ENCODE measurements at places on chromosomes 13 and 19. TPM values are rescaled to one million over a fixed set of nuclear protein-coding genes. Genes with fewer than 3 reads are reported as not detected.
A peak's percentile ranks its signal among the peaks of the same experiment; 100 is the strongest.

DNA sequence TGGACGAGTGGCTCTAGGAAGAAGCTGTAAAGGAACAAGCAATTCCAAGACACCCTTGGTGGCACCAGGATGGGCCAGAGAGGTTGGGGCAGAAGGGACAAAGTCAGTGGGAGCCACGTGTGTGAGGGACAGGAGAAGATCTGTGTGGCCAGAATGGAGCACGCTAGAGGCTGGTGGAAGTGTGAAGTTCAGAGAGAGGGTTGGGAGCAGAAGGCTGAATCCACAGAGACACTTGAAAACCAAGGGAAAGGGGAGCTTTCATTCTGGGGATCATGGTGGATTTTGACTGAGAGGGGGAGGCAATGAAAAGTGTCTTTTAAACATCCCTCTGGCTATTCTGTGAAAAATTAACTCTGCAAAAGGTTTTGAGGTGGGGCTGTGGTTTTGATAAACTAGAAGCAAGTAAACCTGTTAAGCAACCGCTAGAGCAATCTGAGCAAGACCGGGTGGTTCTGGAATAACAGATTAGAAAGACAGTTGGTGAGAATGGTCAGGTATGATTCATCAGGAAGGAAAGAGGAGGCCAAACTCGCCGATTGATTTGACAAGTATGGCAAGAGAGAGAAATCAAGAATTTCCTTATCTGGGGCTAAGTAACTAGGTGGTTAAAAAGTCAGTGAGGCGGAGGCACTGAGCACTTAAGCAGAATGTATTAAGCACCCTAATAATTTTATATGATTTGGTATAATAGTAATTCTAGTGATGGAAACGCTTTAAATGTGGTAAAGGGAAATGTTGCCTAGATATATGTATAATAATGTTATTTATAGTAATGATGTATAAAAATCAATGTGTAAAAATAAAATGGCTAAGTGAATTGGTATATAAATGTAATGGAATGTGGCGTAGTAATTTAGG lies 140.0 kb downstream of the MYO16 start:
- H3K27ac ChIP-seq: no peak overlapping the region
- H3K4me3 ChIP-seq: no peak overlapping the region
- no peaks in the 10 kb centered on the region for H3K36me3 ChIP-seq
- peaks cover 4% of the 10 kb centered on the region for H3K27me3 ChIP-seq
- H3K4me1 ChIP-seq: no peaks in the 10 kb centered on the region

DNA sequence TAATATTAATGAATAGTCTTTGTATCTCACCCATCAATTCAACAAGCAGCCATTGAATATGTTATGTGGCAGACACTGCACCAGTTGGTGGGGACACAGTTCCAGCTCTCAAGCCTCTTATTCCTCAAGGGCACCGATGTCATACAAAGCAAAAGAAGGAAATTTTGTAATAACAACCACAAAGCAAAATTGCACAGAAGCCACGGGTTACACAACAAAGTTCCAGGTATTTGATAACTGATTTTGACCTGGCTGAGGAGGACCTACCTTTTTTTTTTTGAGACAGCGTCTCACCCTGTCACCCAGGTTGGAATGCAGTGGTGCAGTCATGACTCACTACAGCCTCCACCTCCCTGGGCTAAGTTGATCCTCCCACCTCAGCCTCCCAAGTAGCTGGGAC lies 266.7 kb downstream of the FOXO1 start:
- H3K27me3 ChIP-seq: no peaks in the 10 kb centered on the region
- peaks cover 23% of the 10 kb centered on the region for H3K4me1 ChIP-seq
- no peak overlapping the region for H3K4me3 ChIP-seq
- no peak for DNase-seq

GRCh38 chr13:53191091-53191490 lies 162.5 kb downstream of the OLFM4 start:
- H3K27ac ChIP-seq: no peak overlapping the region
- no peak overlapping the region for H3K4me3 ChIP-seq
- no peak for DNase-seq
- H3K36me3 ChIP-seq: no peaks in the 10 kb centered on the region

DNA sequence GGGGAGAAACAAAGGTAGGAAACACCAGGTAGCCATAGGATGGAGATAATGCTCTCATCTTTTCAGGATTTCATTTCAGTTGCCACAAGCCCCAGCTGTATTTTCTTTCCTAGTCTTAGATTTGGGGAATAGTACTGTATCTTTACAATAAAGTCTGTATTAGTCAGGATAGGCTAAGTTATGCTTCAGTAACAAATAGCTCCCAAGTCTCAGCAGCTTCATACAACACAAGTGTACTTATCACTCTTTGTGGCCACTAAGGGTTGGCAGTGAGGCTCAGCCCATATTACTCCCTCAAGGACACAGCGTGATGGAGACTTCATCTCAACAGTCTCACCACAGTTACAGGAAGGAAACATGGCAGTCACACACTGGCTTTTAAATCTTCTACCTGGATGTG lies 61.4 kb downstream of the STARD13 start:
- no peak overlapping the region for H3K4me3 ChIP-seq
- H3K36me3 ChIP-seq: no peaks in the 10 kb centered on the region
- H3K4me1 ChIP-seq: peaks cover 6% of the 10 kb centered on the region
- H3K27ac ChIP-seq: no peak overlapping the region
- no peak for DNase-seq
- peaks cover 4% of the 10 kb centered on the region for H3K27me3 ChIP-seq

GRCh38 chr19:31444931-31445330 lies 95.7 kb upstream of the TSHZ3 start:
- H3K4me3 ChIP-seq: no peak overlapping the region
- DNase-seq: no peak
- peaks cover 7% of the 10 kb centered on the region for H3K27me3 ChIP-seq
- no peaks in the 10 kb centered on the region for H3K4me1 ChIP-seq
- H3K27ac ChIP-seq: no peak overlapping the region

DNA sequence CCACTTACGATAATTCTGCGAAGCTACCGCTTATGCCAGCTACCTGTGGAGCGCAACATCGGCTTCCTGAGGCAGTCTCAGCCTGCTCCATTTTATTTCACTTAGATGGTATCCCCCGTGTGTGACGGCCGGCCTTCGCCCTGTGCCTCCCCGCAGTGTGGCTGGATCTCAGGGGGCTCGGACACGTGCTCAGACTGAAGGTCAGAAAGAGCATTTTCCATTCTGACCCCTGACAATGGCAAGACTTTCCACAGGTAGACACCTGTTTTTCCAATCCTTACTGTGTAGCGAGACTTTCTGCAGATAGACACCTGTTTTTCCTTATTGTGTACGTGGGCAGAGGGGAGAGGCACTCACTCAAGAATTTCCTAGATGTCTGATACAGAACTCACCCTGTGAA lies 52.7 kb downstream of the ATP11A start:
- no peaks in the 10 kb centered on the region for H3K36me3 ChIP-seq
- H3K4me3 ChIP-seq: no peak overlapping the region
- DNase-seq: no peak
- no peak overlapping the region for H3K27ac ChIP-seq

DNA sequence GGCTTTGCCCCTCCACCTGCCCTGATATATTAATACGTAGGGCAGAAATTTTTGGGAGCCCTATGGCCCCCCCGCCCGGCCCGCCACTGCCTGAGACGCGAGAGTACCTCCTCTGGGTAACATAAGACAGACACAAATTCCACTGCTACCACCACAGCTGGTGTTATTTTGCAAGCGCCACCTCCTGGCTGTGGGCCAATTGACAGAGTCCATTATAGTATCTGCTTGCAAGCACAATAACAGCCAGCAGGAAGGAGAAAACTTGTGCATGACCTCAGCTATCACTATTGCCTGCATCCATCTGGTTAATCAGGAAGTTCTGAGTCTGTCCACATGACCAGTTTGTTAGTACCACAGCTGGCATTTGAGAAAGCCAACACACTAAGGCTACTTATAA lies 25.3 kb upstream of the OR10H2 start:
- DNase-seq: peak; percentile 59
- no peak overlapping the region for H3K27ac ChIP-seq

GRCh38 chr19:51272183-51272810 lies 21.4 kb downstream of the SIGLECL1 start:
- peak overlapping the region; percentile 32 for H3K27ac ChIP-seq
- no peaks in the 10 kb centered on the region for H3K36me3 ChIP-seq
- peak; percentile 59 for DNase-seq
- H3K27me3 ChIP-seq: no peaks in the 10 kb centered on the region
- H3K4me1 ChIP-seq: peaks cover 11% of the 10 kb centered on the region

- H3K27me3 ChIP-seq: no peaks in the 10 kb centered on the region
- no peak overlapping the region for H3K4me3 ChIP-seq
- H3K27ac ChIP-seq: no peak overlapping the region
- no peaks in the 10 kb centered on the region for H3K36me3 ChIP-seq
- H3K4me1 ChIP-seq: peaks cover 6% of the 10 kb centered on the region
Observed at GRCh38 chr19:10896851-10897526, 25.6 kb downstream of the CARM1 start.

DNA sequence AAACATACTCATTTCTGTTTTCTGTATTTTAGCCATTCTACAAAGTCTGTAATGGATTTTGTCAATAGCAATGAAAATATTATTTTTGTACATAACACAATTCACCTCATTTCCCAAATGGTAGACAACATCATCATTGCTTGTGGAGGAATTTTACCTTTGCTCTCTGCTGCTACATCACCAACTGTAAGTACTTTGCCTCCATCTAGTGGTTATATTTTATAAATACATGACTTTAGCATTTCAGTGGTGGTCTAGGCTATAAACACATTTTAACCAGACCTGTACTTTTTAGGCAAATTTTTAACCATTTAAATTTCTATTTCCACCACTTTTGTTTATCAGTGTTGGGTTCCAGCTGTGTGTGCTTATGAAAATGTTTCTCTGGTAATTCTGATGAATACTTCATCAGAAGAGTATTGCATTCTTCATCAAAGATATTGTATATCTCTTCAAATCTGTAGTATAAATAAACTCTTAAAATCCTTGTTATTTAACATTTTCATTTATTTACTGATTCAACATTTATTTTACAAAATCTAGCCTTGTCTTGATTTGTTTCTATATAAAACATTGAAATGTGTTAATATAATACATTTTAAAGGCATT lies 222.4 kb downstream of the NBEA start:
- no peak for DNase-seq
- no peaks in the 10 kb centered on the region for H3K36me3 ChIP-seq
- H3K4me3 ChIP-seq: no peak overlapping the region
- H3K4me1 ChIP-seq: peaks cover 7% of the 10 kb centered on the region
- H3K27ac ChIP-seq: no peak overlapping the region

Gene POU4F1
- total RNA-seq: 0.26 TPM

Gene PLIN4
- total RNA-seq: not detected

Gene ADAMTS10
- 5.0 TPM for total RNA-seq

Gene NALCN
- not detected for total RNA-seq

Gene LILRA5
- not detected for total RNA-seq

Gene ANGPTL8
- total RNA-seq: not detected
